ENCODE measurements at places on chromosomes 6 and 20.

DNA sequence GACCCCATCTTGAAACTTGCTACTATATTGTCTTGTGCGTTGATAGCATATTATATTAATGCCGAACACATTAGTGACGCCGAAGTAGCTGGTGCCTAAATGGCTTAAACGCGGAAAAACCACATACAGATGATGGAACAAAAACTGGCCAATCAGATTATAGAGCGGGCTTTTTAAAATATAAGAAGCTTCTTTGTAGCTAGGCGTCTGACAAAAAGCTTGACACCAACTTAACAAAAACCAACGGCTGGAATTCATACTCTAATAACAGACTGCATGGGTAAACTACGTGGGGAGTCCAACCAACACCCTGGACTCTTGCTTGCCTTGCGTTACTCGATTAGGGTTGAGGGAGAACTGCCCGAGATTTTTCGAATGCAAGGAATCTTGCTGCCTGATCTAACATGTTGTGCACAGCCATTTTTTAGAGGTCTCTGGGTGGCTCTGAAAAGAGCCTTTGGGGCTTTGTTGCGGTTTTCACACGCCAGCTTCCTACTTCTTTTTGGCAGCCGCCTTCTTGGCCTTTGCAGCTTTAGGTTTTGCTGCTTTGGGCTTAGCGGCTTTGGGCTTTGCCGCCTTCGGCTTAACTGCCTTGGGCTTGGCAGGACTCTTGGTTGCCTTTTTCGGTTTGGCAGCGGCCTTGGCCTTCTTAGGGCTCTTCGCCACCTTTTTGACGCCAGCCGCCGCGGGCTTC lies 45.7 kb downstream of the OR2B2 start:
- peak; percentile 69 for DNase-seq

DNA sequence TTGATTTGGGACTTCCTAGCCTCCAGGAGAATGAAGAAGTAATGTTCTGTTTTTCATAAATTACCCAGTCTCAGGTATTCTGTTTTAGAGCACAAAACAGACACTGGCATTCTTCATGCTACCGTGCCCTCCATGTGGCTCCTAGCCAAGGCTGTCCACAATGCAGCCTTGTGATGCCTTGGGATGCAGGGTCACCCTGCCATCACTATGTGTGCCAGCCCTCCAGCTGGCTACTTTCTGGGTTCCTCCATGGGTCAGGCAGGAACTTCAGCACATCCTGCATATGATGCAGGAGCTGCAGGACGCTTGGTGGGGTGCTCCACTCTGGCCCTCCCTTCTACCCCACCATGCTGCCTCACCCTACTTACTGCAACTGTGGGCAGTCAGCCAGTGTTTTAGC lies 38.0 kb upstream of the FAM50B start:
- no peak for DNase-seq

DNA sequence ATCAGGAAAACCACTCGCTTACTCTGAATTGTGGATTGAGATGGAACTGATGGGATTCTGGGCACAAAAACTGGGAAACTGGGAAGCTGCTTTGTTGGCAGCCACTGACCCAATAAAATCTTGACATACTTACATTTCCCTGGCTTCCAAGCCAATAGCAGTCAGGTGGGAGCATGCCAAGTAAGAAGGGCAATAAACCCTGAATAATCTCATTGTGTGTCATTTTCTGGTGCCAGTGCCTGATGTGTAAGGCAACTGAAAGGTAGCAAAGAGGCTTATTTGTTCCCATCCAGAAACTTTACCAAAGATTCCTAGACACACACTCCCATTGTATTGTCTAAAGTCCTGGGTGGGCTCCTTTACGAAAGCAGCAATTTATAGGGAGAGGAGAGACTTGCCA lies 93.2 kb downstream of the TBX18 start:
- no peak for DNase-seq

- no peak for DNase-seq
Measured at GRCh38 chr6:152309648-152310047, 327.5 kb downstream of the SYNE1 start.

DNA sequence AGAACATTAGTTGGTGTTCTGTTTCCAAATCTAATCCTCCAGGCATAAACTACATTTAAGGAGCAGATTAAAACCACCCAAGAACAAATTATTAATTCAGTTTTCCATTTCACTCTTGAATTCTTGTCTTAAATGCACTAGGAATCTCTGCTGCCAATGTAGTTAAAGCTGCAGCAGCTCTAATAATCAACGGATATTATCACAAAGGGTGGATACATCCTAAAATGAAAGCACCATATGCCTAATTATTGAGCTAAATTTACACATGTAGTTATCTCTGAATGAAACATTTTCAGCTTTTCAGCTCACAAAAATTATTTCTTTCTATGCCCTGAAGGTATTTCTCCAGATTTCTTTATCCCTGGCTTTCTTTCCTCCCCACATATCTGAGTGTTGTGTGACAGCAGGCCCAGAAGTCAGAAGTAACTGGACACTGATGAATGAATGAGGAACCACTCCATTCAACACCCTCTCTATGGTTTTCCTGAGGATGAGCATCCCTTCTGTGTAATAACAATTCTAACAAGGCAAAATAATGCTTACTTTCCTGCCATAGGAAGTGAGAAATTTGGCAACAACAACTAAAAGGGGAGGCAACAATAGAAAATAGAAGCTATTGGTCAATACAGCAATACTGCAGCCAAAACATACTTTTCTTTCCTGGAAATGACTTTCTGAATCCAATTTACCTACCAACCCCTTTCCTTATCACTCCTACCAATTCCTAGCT lies 14.9 kb downstream of the MAN1A1 start:
- no peak for DNase-seq

GRCh38 chr6:169328112-169328801 lies 74.6 kb upstream of the THBS2 start:
- DNase-seq: no peak

DNA sequence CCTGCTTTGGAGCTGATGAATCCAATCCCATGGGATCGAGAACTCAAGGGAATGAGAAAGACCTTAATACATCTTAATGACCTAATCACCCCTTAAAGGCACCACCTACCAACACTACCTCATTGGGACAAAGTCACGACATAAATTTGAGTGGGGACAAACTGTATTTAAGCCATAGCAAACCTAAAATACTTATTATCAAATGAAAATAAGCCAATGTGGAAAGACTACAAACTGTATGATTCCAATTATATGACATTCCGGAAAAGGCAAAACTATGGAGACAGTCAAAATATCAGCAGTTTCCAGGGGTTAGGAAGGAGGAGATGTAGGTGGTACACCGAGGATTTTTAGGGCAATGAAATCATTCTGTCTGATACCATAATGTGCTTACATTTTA lies 53.3 kb upstream of the NCOA3 start:
- no peak for DNase-seq

DNA sequence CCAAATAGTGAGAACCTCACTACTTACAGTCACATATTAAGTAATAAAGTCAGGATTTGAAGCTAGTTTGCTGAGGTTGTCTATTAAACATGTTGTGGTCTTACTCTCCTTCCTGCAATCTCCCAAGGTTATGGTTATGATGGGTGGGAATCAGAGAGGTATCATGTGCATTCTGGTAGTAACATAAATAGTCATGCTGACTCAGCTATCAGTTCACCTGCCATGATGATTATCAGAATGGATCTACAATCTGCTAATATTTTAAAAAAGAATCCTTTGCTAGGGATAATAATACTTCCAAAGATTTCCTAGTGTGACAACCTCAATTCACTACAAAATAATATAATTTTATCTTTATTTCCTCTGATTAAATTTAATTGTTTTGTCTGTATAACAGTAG lies 671.9 kb downstream of the KHDRBS2 start:
- no peak for DNase-seq

DNA sequence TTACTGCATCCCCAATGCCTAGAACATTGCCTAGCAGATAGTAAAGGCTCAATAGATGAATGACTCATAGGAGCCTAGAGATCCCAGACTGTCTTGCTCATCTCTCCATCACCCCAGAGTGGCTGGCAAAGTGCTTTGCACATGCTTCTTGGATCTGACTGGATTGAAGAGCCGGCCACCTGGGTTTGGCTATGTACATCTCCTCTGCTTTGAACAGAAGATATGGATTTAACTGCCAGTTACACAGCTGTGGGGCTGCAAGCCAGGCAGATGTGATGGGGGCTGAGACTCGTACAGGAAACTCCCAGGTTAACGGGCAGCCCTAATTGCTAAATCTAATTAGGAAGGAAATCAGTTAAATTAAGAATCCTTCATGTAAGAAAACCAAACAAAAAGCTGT lies 28.6 kb downstream of the MYLIP start:
- no peak for DNase-seq

DNA sequence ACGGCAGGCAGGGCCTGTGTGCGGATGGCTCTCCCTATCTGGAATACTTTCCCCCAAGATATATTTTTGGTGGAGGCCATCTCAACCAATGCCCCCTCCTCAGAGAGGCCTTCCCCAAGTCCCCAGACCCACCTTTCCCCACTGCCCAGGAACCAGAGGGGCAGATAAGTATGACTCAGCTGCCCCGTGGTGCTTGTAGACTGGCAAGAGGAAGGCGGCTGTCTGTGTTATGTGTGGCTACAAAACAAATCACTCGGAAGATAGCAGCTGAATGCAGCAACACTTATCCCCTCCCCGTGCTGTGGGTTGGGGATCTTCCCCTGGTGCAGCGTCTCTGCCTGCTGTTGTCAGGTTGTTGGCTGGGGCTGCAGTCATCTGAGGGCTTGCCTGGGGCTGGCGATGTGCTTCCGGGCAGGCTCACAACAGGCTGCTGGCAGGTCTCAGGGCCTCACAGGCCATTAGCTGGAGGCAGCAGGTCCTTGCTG lies 7.1 kb downstream of the NPEPL1 start:
- no peak for DNase-seq

All from GM13976 (cell line).